PC-9 (cell line): ENCODE measurements at places on chromosomes 2 and 18. TPM values are rescaled to one million over a fixed set of nuclear protein-coding genes. Genes with fewer than 3 reads are reported as not detected.

The FAM228A gene
- not detected in 2 replicates for total RNA-seq

The ALK gene
- total RNA-seq, result not detected in 2 replicates

DNA sequence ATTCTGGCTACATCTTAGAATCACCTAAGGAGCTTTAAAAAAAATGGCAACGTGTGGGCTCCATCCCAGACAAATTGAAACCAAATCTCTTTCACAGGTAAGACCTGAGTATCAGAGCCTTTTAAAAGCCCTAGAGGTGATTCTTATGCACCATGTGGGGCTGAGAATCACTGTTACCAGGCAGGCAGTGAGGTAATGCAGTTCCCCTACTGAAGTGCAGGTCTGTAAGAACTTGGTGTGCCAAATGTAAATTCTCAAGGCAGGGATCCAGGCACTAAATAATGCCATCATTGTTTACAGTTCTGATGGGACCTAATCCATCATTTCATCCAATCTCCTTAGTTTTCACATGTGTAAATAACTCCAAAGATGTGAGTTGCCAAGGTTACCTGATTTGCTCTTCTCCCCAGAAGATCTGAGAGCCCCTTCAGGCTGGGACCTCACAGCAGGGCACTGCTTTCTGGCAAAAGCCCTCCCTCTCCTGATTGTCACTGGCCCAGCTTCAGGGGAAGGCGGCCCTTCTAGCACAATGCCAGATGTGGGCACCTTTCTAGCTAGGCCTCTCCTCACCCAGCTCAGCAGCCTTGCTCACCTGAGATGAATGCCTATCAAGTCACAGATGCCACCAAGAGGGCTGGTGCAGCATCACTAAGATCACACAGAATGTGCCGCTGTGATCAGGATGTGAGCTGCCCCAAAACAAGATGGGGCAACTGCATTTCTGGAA is 73.6 kb upstream of the RGPD5 start:
- no peaks in the 10 kb centered on the region for H3K27me3 ChIP-seq
- no peaks in the 10 kb centered on the region for H3K36me3 ChIP-seq
- H3K27ac ChIP-seq, result no peak overlapping the region
- DNase-seq, result no peak

- no peaks in the 10 kb centered on the region for H3K27me3 ChIP-seq
- no peaks in the 10 kb centered on the region for H3K4me1 ChIP-seq
- DNase-seq, result no peak
- no peak overlapping the region for H3K27ac ChIP-seq
- H3K4me3 ChIP-seq, result no peak overlapping the region
Measured at GRCh38 chr2:216562696-216563435, 64.2 kb downstream of the RPL37A start.

- peak overlapping the region; percentile 98 for H3K27ac ChIP-seq
- peaks cover 45% of the 10 kb centered on the region for H3K4me1 ChIP-seq
Measured at GRCh38 chr2:231612109-231612455, 19.4 kb downstream of the TEX44 start.

- no peaks in the 10 kb centered on the region for H3K4me1 ChIP-seq
- no peaks in the 10 kb centered on the region for H3K27me3 ChIP-seq
- no peaks in the 10 kb centered on the region for H3K36me3 ChIP-seq
- no peak overlapping the region for H3K27ac ChIP-seq
Measured at GRCh38 chr2:198452327-198452726, 647.9 kb downstream of the PLCL1 start.

DNA sequence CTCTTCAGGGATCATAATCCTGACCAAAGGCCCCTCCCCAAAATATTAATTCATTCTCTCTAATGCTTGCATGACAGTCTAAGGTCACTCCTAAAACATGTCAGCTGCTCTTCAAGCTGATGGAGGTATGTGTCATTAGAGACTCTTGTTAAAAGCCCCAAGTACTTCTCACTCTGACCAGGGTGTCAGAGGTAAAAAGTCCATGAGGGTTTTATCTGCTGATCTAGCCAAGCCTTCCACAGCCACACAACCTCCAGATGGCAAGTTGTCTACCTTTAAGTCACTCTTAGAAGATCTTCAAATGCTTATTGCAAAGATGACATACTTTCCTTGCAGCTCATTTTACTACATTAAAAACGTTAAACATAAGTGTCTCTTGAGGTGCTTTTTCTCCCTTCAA is 83.6 kb upstream of the ETAA1 start:
- peaks cover 12% of the 10 kb centered on the region; the same call in 1 of the 2 replicates for H3K4me1 ChIP-seq
- H3K27me3 ChIP-seq, result no peaks in the 10 kb centered on the region
- H3K27ac ChIP-seq, result no peak overlapping the region
- H3K4me3 ChIP-seq, result no peak overlapping the region

- no peaks in the 10 kb centered on the region for H3K4me1 ChIP-seq
- peaks cover 27% of the 10 kb centered on the region for H3K27me3 ChIP-seq
- H3K27ac ChIP-seq, result no peak overlapping the region
Measured at GRCh38 chr2:133296401-133296800, 271.9 kb downstream of the NCKAP5 start.

DNA sequence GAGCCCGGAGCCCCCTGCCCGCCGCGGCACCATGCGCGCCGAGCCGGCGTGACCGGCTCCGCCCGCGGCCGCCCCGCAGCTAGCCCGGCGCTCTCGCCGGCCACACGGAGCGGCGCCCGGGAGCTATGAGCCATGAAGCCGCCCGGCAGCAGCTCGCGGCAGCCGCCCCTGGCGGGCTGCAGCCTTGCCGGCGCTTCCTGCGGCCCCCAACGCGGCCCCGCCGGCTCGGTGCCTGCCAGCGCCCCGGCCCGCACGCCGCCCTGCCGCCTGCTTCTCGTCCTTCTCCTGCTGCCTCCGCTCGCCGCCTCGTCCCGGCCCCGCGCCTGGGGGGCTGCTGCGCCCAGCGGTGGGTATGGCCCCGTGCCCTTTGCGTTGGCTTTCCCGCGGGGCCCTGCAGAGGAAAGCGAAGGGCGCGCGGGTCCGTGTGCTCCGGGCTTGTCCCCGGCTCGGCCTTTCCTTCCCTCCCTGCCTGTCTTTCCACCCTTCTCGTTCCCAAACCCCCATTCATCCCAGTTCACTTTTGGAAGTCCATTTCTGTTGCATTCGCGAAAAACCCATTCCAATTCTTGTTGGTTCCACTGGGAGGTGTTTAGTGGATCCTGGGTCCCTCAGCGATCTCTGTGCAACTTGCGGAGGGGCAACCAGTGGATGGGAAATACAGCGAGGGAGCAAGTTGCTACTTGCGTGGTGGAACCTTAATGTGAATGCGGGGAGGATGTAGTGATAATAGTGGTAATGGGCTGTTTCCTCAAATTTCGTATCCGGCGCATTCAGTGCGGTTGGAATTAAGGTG is 599 bp downstream of the ADAM23 start:
- peak overlapping the region; percentile 62 for H3K4me3 ChIP-seq
- H3K4me1 ChIP-seq, result peaks cover 18% of the 10 kb centered on the region
- H3K36me3 ChIP-seq, result no peaks in the 10 kb centered on the region
- H3K27ac ChIP-seq, result no peak overlapping the region
- H3K27me3 ChIP-seq, result no peaks in the 10 kb centered on the region
- DNase-seq, result no peak

- no peak for DNase-seq
- no peak overlapping the region for H3K27ac ChIP-seq
- H3K27me3 ChIP-seq, result peaks cover 45% of the 10 kb centered on the region
- H3K4me1 ChIP-seq, result no peaks in the 10 kb centered on the region
Measured at GRCh38 chr18:74050807-74051206, 96.8 kb downstream of the FBXO15 start.

DNA sequence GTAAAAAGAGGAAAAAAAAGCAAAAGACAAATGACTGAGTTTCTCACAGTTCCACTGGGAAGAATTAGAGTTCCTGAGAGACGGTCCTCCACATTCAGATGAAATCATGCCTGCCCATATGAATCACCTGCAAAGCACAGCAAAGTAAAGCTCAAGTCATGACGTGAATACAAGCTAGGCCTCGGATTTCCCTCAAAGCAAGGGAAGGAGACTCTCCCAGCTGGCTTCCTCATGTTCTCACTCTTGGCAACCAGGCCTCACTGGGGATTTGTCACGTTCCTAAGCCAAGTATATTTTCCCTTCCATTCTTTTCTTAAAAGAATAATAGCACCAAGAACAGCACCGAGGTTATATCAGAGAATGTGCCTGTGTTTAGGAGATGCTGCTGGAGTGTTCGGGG is 47.0 kb downstream of the CYP27C1 start:
- H3K27ac ChIP-seq, result no peak overlapping the region
- no peak overlapping the region for H3K4me3 ChIP-seq
- no peaks in the 10 kb centered on the region for H3K36me3 ChIP-seq
- no peaks in the 10 kb centered on the region for H3K27me3 ChIP-seq
- H3K4me1 ChIP-seq, result peaks cover 29% of the 10 kb centered on the region
- no peak for DNase-seq

DNA sequence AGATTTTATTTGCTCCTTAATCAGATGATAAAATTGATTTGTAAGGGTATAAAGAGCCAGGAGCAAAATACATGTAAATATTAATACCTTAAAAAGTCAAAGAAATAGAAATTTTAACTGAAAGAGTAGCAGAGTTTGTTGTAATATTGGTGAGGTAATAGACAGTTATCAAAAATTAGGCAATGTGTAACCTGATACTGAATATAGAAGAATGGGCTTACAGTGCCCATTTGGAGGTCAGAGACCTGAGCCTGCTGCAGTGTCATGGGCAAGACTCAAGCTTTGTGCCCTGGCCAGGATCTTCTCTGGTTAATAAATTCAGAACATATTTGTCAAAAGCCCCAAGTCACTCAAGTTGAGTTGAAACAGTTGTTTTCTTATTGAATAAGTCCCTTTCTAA is 29.7 kb upstream of the TMEM247 start:
- DNase-seq, result no peak
- H3K27me3 ChIP-seq, result no peaks in the 10 kb centered on the region
- no peaks in the 10 kb centered on the region for H3K36me3 ChIP-seq

The AMMECR1L gene
- total RNA-seq, result 17.1 and 20.3 TPM in 2 replicates

DNA sequence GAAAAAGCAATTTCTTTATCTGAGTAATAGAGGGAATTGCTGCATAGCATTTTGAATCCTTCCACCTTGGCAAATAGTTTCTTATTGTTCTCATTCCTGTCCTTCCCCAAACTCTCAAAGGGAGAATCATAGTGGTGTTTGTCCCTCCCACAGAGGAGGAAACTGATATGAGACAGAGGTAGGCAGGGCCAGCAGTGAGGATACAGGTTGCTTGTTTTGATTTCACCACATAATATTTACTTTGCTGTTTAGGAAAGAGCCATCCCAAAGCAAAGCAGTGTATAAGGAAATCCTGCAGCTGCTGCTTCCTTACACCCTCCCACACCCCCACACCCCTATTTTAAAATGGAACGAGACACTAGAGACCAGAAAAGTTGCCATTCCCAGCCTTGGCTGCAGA is 195.3 kb downstream of the SETBP1 start:
- no peaks in the 10 kb centered on the region for H3K4me1 ChIP-seq
- no peaks in the 10 kb centered on the region for H3K36me3 ChIP-seq
- H3K4me3 ChIP-seq, result no peak overlapping the region

- DNase-seq, result no peak
- no peak overlapping the region for H3K4me3 ChIP-seq
- peaks cover 11% of the 10 kb centered on the region; the same call in 1 of the 2 replicates for H3K27me3 ChIP-seq
- no peaks in the 10 kb centered on the region for H3K36me3 ChIP-seq
- no peak overlapping the region for H3K27ac ChIP-seq
Measured at GRCh38 chr2:204225671-204226073, 289.1 kb downstream of the ICOS start.

DNA sequence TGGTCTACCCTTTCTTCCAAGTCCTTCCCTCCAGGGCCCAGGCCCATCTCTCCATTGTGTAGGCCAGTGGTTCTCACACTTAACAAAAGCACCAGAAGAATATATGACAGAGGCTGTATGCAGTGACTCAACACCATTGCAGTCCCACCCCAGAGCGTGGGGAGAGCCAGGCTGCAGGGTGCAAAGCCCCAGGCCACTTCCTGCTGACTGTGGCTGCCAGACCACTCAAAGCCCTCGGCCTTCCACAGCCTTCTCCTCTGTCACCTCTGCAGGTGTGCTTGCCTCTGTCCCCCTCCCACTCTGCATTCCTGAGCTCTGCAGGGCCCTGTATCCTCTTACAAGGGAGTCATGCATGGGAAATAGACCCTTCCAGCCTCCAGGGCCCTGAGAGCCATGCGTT is 40.4 kb upstream of the ARHGEF4 start:
- no peaks in the 10 kb centered on the region for H3K27me3 ChIP-seq
- no peak overlapping the region for H3K4me3 ChIP-seq
- no peaks in the 10 kb centered on the region for H3K36me3 ChIP-seq
- H3K4me1 ChIP-seq, result no peaks in the 10 kb centered on the region

The NTSR2 gene
- total RNA-seq, result not detected in 2 replicates

- no peak overlapping the region for H3K27ac ChIP-seq
- no peak overlapping the region for H3K4me3 ChIP-seq
Measured at GRCh38 chr2:108029912-108030311, 43.6 kb downstream of the SLC5A7 start.

GRCh38 chr18:36580266-36580665 is 248.5 kb downstream of the TPGS2 start:
- no peak overlapping the region for H3K4me3 ChIP-seq
- H3K27me3 ChIP-seq, result no peaks in the 10 kb centered on the region
- no peak for DNase-seq
- no peaks in the 10 kb centered on the region for H3K36me3 ChIP-seq
- H3K27ac ChIP-seq, result no peak overlapping the region

The CCDC85A gene
- 0.10 TPM in 1 of 2 replicates, not detected in the other for total RNA-seq

- no peak overlapping the region for H3K27ac ChIP-seq
- DNase-seq, result no peak
- H3K4me1 ChIP-seq, result no peaks in the 10 kb centered on the region
- H3K27me3 ChIP-seq, result peaks cover 75% of the 10 kb centered on the region
- no peak overlapping the region for H3K4me3 ChIP-seq
- H3K36me3 ChIP-seq, result no peaks in the 10 kb centered on the region
Measured at GRCh38 chr2:99833586-99834201, 308.7 kb downstream of the AFF3 start.

DNA sequence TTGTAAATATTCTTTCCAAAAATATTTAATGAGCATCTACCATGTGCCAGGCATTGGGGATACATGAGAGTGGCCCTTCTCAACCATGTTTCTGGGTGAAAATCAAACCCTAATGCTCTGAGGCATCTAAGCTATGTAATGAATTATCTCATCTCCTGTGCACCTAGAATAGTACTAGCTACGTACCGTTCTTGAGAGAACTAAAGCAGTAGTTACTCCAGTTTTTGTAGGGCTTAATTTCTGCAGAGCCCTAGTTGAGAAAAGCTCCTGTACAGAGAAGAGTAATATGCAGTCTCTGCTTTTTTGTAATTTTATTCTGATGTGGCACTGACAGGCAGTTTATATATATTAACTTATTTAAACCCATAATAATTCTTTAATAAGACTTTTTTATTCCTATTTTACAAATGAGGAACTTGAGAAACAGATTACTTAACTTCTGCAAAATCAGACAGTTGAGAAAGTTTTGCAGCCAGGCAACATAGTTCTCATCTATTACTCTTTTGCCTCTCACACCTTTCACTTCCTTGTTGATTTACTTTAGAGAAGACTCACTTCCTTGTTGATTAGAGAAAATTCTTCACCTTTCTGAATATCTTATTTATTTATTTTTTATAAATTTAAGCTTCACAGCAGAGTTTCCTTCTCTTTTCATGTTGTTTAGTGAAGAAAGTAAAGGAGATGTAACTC is 3.1 kb downstream of the SPOPL start:
- peaks cover 41% of the 10 kb centered on the region for H3K4me1 ChIP-seq
- DNase-seq, result peak; percentile 58
- H3K4me3 ChIP-seq, result peak overlapping the region; percentile 61; the same call in 1 of the 2 replicates

GRCh38 chr2:240891492-240892340 is 4.2 kb downstream of the MAB21L4 start:
- no peaks in the 10 kb centered on the region for H3K36me3 ChIP-seq
- no peak overlapping the region for H3K4me3 ChIP-seq
- H3K27ac ChIP-seq, result no peak overlapping the region
- H3K27me3 ChIP-seq, result no peaks in the 10 kb centered on the region
- peaks cover 69% of the 10 kb centered on the region for H3K4me1 ChIP-seq
